ENCODE measurements at places on chromosomes 2 and 18. TPM values are rescaled to one million over a fixed set of nuclear protein-coding genes. Genes with fewer than 3 reads are reported as not detected.

HS1BP3 gene
- 7.1 TPM for total RNA-seq

NR4A2 gene
- total RNA-seq, result 13.2 TPM

CHRND gene
- total RNA-seq, result not detected

IHH gene
- total RNA-seq, result not detected

GPR155 gene
- total RNA-seq, result 3.1 TPM

ORC2 gene
- 66.5 TPM for total RNA-seq

EFEMP1 gene
- not detected for total RNA-seq

KATNAL2 gene
- total RNA-seq, result not detected

ATAD2B gene
- total RNA-seq, result 24.3 TPM

CAVIN2 gene
- total RNA-seq, result not detected

SCN1A gene
- total RNA-seq, result not detected

C2orf81 gene
- total RNA-seq, result 1.7 TPM

IMMT gene
- 181 TPM for total RNA-seq

CFAP221 gene
- total RNA-seq, result not detected

GCG gene
- not detected for total RNA-seq

ASIC4 gene
- not detected for total RNA-seq

PLEK gene
- 0.62 TPM for total RNA-seq
